Eye (tissue), 1 donor: ENCODE measurements at places on chromosomes 12 and 14.

GRCh38 chr14:55207832-55208231, 16.4 kb upstream of the DLGAP5 start:
- DNase-seq: no peak

GRCh38 chr12:52310622-52311284, 10.4 kb downstream of the KRT83 start:
- DNase-seq: no peak

DNA sequence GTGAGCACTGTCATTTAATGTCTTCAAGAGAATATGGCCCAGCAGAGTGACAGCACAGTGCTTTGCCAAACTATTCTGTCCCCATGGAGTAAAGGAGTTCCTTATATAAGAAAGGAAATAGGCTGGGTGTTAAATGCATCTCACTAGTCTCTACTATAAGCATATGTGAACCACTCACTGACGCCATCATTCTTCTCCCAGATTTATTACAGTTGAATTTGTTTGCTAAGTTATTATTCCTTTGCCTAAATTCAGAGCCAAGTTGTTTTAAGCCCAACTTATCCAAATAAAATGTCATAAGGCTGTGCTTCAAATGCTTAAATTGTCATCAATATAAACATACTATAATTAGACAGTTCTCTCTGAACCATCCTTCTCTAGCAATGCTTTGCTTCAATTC, 151.6 kb downstream of the KCNA5 start:
- no peak for DNase-seq

DNA sequence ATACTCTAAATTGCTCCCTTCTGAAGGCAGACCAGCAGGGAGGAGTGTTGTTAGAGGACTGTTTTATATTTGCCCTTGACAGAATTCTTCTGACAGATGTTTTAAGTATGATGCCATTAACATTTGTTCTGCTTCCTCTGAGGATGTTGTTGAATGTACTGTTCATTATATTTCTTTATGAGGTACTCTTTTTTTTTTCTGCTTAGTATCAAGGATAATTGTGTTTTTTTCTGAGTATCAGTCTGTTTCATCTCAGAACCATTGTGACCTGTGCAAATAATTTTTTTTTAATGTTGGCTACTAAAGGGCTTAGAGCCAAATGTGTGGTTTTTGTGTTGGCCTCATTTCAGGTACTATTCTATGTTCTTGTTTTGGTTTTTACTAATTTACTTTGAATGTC, 10.6 kb downstream of the METAP2 start:
- no peak for DNase-seq

DNA sequence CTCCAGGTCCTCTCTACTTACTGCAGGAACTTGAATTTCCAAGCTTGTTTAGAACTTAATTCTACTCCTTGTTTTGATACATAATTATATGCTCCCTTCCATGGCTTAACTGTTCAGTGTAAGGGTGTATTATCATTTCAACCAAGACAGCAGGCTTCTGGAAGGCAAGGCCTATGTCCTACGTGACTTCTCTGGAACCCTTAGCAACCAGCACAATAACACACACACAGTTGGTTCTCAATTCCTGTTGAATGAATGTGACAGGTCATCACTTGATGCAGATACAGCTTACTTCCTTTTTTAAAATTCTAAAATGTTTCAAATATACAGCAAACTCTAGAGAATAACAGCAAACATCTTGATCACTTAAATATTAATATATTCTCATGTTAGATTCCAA, 77.7 kb upstream of the COCH start:
- DNase-seq: no peak

DNA sequence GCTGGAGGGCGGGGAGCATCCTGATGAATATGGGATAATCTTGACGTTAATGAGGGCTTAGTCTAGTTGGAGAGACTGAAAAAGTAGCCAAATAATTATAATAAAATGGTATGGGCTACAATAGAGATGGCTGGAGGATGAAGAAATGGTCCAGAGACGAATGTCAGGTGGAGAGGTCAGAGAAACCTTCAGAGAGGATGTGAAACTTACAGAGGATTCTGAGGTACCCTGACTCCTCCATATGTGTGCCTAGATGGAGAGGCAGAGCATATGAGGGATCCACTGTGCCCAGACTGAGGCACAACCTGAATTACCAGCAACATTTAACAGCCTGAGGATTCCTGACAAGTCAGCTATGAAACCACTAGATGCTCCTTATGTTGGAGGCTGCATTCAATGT, 417.0 kb downstream of the ATP23 start:
- no peak for DNase-seq

DNA sequence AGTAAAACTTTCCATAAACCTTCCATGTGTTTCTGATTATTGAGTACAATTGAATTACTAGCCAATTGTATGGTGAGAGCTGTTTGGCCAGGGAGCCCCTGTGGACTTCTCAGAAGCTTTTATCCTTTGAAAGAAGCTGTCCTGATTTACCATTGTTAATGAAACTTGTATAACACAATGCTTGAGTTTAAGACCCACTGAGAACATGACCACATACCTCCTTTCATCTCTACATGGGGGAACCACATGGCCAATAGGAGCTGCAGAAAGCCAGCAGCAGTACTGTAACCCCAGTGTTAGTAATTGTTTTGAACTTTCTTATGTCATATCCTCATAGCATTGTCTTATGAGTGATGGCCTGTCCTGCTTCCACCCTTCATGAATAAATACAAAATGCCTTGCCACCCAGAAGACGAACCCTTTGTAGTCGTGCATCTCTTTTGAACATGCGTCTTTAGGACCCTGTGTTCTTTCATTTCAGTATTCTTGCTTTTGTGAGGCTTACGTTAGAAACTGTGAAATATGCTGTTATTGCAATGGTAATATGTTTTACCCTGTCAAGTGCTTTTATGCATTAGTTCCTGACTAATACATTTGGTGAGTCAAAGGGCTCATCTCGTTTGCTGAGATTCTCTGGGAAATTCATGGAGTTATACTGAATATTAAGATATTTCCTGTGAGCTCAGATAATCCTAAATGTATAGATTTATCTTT, 815.7 kb downstream of the NRXN3 start:
- peak; percentile 58 for DNase-seq

DNA sequence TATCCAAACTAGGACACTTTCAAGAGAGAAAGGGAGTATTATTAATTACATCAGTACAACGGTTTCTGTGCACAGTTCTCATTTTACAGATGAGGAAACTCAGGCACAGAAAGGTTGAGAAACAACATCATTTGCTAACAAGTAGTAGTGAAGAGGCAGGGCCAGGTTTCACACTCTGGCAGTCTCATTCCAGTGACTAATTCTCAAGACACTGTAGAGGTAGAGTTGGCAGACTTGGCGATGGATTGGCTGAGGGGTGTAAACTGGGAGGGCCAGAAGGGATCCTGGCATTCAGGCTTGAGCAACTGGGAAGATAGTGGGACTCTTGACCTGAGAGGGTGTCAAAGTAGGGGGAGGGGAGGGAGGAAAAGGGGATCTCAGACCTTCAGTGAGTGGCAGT, 73.8 kb upstream of the BDKRB2 start:
- DNase-seq: no peak

GRCh38 chr14:100147181-100147631, 12.2 kb downstream of the DEGS2 start:
- DNase-seq: no peak

- no peak for DNase-seq
These were observed 46.7 kb downstream of the FAM222A start for GRCh38 chr12:109760031-109760929.

DNA sequence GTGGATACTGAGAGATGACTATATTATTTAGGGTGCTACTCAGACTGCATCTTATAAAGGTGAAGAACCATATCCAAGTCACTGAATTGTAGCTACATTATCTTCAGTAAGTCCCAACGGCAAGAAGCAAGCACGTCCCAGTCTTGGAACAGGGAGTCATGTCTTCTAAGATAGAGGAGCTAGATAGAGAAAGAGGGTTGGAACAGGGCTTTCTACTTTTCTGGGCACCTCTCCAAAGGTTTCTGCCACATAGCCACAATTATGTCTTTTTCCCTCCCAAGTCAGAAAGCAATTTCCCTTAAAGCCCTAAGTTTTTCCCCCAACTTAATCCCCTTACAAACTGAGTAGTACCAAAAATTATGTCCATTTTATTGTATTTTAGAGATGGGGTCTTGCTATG, 22.4 kb downstream of the MAPK1IP1L start:
- peak; percentile 34 for DNase-seq

GRCh38 chr14:72275242-72275641, 343.0 kb downstream of the RGS6 start:
- DNase-seq: no peak

- no peak for DNase-seq
These were observed 153.6 kb upstream of the NRXN3 start for GRCh38 chr14:78016532-78016931.

DNA sequence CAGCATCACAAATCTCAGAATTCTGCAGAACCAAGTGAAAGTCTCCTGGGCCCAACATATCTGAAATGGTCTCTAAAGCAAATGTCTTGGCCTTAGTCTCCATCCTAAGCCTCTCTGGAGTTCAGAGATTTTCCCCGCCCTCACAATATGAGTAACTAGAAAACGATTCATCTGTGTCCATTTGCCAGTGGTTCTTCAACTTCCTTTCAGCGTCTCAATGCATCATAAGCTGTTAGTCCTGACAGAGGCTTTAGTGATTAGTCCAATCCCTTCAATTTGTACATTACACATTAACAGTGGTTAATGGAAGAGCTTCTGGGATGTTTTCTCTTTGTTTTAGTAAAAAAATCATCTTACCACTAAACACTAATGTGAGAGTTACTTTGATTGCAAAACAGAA, 17.4 kb downstream of the NPC2 start:
- DNase-seq: no peak

DNA sequence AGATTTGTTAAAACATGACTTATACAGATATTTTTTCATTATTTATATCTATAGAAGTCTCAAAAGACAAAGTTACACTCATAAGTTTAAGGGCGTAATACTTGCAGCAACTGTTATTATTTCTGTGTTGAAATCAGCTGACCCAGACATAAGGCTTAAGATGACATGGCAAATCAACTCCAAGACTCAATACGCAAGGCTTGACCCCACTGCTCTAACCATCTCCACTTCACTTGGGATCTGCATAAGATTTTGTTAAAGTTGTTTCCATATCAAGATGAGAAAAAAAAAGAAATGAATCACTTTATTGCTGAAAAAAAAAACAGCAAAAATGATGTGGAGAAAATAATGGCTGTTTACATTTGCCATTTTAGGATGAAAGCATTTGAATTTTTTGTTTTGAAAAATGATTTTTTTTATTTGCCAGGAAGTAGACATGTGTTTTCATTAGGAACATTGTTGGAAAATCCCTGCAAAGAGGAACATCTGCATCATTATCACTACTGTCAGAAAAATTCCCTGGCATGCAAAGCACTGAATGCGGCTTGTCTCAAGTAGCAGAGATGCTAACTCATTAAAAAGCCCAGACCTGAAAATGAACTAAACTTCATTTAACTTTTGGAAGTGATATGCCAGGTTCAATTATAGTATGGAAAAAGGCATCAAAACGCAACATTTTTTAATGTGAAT, 73.5 kb downstream of the LIN7A start:
- DNase-seq: peak; percentile 62

DNA sequence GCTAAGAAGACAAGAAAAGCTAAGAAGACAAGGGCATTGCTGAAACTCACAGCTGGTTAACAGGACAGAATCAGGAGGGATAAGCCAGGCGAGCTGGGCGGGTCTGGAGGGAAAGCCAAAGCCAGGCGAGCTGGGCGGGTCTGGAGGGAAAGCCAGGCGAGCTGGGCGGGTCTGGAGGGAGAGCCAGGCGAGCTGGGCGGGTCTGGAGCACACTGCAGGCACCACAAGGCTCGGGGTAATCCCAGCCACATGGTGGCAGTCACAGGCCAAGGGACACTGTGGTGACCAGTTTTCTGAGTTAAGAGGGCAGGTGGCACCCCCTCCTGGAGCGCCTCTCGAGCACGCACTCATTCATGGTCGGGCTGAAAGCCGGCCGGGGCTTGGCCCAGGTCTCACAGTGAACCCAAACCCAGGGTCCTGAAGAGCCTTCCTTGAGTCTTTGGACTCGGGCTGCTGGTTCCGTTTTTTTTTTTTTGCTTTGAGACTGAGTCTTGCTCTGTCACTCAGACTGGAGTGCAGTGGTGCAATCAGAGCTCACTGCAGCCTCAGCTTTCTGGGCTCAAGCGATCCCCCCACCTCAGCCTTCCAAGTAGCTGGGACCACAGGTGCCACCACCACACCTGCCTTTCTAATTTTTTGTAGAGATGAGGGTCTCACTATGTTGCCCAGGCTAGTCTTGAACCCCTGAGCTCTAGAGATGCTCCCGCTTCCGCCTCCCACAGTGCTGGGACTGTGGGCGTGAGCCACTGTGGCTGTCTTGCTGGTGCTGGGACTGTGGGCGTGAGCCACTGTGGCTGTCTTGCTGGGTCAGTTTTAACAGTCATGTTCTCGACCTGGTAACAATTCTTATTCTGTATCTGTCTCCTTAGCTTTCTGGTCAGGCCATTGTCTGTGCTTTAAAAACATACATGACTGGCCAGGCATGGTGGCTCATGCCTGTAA, 40.2 kb downstream of the HSP90AA1 start:
- DNase-seq: peak; percentile 85

- DNase-seq: no peak
These were observed 27.0 kb downstream of the TUNAR start for GRCh38 chr14:95903616-95904107.

DNA sequence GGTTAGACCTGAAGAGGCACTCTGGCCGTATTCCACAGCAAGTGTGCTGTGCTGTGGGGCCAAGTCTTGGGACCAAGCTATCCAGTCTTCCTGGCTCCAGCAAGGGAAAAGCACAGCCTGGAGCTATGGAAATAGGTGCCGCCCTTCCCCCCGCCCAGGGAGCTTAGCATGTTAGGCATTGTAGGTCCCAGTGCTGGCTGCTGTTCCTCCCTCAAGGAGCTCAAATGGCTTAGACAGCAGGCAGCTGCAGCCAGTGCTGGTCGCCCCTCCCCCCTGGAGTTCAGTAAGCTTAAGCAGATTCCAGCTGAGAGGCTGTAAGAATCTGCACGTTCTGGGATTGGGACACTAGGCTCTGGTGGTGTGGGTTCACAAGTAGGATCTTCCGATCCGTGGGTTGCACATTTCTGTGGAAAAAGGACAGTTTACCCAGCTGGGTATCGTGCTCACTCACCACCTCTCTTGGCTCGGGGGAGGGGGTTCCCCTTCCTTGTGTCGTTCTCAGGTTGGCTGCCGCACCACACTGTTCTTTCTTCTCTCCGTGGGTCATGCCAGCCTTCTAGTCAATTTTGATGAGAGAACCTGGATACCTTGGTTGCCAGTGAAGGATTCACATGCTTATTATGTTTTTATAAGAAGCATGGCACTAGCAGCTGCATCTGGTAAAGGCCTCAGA, 127.3 kb downstream of the CNTN1 start:
- peak; percentile 81 for DNase-seq
